Cardiac fibroblast (primary cell): ENCODE measurements at places on chromosomes 2 and 18.

DNA sequence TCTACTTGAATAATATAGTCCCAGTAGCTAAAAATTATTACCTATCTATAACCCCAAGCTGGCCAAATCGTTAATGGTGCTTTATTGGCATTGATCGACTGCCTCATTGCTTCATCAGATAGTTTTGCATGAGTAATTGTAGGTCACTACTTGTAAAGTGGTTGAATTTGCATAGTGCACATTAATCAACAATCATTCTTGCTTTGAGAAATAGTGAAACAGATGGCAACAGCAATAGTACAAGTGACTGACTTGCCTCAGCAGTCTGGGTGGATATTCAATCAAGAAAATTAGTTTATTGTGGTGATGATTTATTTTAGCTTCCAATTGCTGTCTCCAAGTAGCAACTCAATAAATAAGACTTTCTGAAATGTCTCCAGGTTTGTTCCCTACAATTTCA, 117.8 kb upstream of the NRXN1 start:
- DNase-seq = no peak

GRCh38 chr2:122583159-122583917, 827.9 kb downstream of the TSN start:
- no peak for DNase-seq

- DNase-seq = no peak
Measured at GRCh38 chr2:157732596-157732995, 103.9 kb upstream of the ACVR1C start.

DNA sequence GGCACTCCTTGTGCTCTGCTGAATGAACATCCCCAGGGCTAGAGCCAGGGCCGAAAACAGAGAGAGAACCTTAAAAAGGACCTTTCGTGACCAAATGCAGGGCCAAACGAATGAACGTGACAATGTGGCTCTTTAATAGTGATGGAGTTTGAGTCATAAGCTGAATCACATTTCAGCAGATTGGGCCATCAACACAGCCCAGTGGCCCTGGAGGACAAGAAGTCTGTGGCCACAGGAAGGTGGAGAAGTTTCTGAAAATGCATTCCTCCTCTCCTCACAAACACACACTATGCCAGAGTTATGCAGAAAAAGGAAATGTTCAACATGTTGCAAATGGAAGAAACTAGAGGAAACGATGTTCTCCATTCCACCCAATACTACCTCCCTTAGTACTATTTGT, 415.8 kb downstream of the HRH4 start:
- no peak for DNase-seq

DNA sequence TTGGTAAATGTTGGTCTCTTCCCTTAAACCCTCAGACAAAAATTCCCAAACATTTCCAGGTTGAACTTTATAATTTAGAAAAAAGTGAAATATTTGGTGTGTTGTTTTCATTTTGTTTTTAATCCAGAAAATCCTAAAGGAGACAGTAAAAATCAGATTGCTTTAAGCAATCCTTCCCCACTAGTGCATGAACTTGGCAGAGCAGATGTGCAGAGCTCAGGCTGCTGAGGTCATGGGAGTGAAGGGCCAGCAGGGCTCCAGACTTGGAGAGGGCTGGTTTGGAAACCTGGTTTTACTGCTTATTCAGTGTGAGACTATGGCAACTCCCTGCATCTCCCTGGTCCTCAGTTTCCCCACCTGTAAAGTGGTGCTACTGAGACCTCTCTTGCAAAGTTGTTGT, 66.7 kb upstream of the TEX51 start:
- no peak for DNase-seq

DNA sequence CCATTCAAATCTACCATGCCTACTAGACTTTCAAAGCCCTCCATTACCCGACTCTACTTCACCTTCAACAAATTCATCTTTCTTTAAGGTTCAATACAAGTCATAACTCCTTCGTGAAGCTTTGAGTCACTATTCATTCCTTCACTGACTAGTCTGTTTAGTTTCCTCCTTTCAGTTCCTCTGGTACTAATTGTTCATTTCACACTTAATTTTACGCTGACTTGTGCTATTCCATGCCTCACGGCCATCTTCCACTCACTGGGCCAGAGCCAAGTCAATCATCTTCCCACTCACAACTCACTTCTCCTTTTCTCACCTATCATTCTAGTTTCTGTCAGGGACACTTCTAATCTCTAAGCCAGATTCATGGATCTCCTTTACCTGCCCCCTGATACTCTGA, 136.2 kb downstream of the MTX2 start:
- no peak for DNase-seq

GRCh38 chr2:197311421-197312033, 947 bp upstream of the ANKRD44 start:
- no peak for DNase-seq

GRCh38 chr2:29603341-29603740, 318.0 kb downstream of the ALK start:
- DNase-seq = no peak

DNA sequence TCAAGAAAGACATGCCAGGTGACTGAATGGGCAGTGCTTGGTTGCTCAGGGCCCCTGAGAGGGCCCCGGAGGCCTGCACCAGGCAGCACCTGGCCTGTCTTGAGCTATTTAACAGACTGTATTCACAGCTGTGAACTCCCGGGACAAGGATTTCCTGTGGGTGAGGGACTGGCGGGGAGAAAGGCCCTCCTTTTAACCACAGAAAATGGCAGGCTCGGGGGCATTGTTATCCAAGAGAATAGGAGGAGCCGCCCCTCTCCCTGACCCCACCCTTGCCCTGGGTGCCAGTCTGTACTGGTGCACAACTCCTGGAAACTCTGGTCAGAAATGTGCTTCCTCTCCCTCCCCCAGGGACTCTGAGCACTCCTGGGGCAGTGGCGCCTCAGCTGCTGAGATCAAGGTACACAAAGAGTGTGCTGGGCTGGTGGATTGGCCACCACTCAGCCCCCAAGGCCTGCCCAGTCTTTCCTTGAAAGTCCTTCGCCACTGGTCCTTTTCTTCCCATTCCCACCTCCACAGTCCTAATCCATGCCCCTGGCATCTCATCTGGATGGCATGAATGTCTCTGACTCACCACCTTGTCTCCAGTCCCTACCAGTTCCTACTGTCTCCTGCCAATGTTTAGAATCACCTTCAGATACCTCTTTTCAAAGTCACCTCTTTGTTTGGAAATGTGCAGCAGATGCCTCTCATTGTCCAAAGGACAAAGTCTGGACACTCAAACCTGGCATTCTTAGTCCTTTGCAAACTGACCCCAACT, 19.6 kb upstream of the EPAS1 start:
- no peak for DNase-seq

- DNase-seq = no peak
Measured at GRCh38 chr2:156333951-156334495, 1.5 kb upstream of the NR4A2 start.
